ENCODE measurements at places on chromosomes 4 and X.
A peak's percentile ranks its signal among the peaks of the same experiment; 100 is the strongest.

DNA sequence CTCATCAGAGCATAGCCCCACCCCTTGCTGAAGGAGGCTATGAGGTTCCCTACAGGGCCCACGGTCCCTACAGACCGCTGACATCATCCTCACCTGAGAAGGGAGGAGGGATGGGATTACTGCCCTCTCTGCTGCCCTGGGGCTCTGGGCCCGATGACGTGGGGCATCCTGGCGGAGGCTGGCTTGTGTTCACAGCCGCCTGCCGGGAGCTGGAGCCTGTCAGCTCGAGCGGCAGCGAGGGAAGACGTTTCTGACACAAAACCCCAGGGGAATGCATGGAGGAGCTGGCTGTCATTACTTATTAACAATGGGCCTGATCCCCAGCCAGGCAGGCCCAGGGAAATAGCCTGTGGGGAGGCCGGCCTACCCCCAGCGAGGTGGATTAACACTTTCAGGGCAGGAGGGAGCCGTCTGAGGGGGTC, 106.6 kb upstream of the ATP6AP2 start:
- DNase-seq = peak; percentile 62

GRCh38 chr4:140426610-140427105, 790 bp downstream of the CLGN start:
- DNase-seq = peak; percentile 24

GRCh38 chr4:85151786-85152185, 185.3 kb upstream of the WDFY3 start:
- DNase-seq = no peak

- peak; percentile 83 for DNase-seq
These were observed 24.8 kb downstream of the NELFA start for GRCh38 chr4:1983846-1984405.

DNA sequence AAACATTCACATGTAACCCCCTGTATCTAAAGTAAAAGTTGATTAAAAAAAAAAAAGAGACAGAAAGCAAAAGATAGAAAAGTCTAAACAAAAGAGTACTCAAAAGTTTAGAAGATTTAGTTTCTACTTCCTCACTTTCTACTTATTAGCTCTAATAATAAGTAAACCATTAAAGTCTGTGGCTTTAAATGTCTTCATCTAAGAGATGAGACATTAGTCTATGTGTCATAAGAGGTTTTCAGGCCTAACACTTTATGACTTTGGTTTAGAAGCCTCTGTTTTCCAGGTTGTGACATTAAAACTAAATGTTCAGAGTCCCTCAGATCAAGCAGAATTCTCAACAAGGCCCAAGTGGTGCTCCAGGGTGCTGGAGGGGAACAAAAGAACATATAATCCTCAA, 42.2 kb upstream of the GUCY1A1 start:
- no peak for DNase-seq

DNA sequence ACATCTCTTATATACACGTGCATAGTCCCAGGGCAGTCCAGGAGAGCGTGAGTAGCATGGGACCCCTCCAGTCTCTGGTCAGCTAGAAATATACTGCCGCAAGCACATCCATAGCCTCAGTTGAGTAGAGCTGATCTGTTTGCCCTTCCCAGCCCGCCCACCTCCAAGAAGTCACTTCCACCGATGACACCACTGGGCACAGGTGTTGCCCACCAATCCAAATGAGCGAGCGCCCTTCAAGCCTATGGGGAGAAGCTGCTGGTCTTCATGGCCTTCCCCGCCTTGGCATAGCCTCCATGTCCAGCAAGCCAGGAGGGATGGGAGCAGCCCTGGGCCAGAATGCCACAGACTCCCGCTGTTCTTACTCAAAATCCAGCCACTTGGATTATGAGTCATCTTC, 10.2 kb downstream of the DUSP9 start:
- DNase-seq = no peak

DNA sequence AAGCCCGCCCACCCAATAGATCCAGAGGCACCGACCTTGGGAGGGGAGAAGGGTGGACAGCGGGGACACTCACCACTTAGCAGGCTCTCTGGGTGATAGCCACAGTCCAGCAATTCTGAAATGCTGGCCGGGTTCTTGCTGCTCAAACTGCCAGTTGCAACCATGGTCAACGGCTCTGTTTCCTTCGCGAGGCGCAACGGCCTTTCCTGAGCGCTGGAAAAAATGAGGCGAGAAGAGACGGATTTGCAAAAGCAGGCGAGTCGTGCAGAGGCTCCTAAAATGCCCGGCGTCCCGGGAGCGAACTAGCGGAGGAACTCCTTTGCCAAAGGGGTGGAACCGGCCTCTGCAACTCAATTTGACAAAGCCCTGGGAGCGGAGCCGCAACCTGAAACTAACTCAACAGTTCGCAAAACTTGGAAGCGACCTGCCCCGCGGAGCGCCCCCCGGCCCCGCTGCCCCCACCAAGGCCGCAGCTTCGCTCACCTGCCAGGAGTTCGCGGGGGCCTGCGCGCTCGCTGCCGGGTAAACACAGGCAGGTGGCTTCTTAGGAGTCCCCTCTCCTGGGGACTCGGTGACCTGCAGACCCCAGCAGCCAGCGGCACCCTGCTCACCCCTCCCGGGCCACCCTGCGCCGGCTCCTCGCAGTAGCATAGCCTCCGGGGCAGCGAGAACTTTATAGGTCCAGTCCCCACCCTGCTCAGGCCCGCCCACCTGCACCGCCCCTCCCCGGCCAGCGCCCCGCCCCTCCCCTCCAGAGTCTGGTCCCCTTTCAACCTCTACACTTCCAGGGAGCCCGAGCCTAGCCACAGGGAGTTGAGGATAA, at the start of gene DDIT4L:
TSS of gene DDIT4L (minus strand) at position 649 of the 823 bp plus-strand sequence. CDS start at position 164, 485 bp downstream.
- peak; percentile 73 for DNase-seq

DNA sequence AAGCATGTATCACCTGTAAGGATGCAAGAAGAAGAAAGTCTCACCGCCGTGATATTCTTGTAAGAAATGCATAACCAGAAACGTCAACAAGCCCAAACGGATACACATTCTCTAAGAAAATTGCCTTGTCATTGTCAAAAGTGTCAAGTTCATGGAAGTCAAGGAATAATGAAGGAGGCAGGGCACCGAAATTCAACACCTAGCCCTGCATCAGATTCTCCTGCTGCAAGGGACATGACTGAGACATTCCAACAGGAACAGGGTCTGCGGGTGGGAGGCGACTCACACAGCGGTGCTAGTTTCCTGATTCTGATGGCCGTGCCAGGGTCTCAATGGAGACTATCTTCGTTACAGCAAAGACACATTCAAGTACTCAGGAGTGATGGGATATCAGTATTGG, 26.7 kb downstream of the IRF2 start:
- DNase-seq = no peak

GRCh38 chr4:77360451-77360850, 203.4 kb downstream of the CCNG2 start:
- no peak for DNase-seq

GRCh38 chr4:56742080-56742871, 61.2 kb upstream of the HOPX start:
- DNase-seq = no peak

DNA sequence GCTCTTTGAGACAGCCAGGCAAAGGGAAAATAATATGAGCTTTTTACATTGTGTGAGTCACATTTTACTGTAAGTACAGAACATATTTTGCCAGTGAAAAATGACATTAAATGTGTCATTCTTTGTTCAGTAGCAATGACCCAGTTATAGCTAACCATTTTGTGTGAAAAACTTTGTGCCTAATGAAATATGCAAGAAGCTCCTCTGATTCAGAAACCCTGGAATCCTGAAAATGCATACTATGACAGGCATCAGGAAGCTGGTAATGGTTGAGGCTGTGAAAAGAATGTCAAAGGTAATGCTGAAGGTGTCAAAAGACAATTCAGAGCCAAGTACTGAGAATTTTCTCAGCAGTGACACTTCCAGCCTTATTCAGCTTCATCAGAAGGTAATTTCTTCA, 549.5 kb upstream of the SMIM31 start:
- DNase-seq = no peak

DNA sequence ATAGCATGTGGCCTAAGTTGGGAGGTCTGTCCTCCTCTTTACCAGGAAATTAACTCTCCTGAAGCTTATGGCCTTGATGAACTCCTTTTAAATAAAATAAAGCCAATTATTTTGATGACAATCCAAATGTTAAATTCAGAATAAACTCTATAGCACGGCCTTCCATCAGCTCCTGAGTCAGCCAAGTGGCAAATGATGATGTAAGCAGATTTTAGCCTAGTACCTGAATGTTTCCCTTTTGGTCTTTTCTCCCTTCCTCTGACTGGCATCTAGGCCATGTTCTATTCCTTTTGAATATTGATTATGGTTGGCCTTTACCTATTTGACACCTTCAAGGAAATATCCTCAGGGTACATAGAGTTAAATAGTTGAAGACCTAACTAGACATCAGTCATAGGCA, 76.2 kb downstream of the PARM1 start:
- no peak for DNase-seq

GRCh38 chrX:41029332-41029731, 55.9 kb upstream of the USP9X start:
- no peak for DNase-seq

- DNase-seq = no peak
These were observed 437.5 kb upstream of the BOD1L1 start for GRCh38 chr4:14064984-14065383.

- DNase-seq = peak; percentile 21
These were observed 114.9 kb upstream of the TEX13D start for GRCh38 chrX:124217304-124218251.

GRCh38 chr4:184641451-184641850, 7.8 kb downstream of the CASP3 start:
- no peak for DNase-seq

- no peak for DNase-seq
These were observed 384.7 kb upstream of the AGA start for GRCh38 chr4:177826973-177827372.

- DNase-seq = no peak
These were observed 1.4 kb downstream of the TEX13D start for GRCh38 chrX:124333862-124334261.

GRCh38 chr4:52822972-52823701, 39.0 kb upstream of the RASL11B start:
- DNase-seq = no peak

DNA sequence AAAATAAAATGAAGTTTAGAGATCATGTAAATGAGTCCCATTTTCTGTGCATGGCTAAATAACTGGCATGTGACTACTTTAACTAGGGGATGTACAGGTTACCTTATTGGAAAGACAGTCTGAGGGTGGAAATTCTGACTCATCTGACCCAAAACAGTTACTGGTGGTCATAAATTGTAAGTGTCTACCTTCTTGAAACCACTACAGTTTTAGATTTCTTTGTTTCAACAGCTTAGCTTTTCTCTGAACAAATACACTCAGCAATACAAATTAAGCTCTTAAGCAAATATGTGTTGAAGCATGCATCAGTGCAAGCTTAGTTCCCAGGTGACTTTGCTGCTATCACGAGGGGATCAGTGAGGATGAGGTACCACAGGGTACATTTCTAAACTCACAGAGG, 60.7 kb upstream of the PGM2 start:
- DNase-seq = no peak

DNA sequence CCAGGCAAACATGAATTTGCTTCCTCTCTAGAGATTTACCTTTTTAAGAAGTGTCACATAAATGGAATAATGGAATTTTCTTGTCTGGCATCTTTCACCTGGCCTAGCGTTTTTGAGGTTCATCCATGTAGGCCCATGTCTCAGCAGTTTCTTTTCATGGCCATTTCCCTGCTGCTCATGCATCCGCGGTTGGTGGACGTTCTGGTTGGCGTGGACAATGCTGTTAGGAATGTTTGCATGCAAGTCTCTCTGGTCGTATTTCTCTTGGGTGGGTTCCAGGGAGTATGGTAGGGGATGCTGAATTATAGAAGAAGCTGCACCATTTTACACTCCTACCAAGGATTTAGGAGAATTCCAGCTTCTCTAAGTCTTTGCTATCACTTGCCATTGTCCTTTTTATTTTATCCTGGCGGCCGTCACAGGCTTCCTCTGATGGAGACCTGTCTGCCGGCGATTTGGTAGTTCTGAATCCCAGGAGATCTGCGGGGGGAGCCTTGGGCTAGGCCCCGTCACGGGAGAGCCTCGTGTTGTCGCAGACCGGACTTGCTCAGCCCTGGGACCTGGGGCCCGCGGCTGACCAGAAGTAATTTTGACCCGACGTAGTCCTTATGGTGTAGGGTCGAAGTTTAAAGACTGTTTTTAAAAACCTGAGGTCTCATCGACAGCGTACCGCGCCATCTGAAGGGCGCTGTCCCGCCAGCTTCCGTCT, 56.9 kb upstream of the TADA2B start:
- DNase-seq = peak; percentile 71

DNA sequence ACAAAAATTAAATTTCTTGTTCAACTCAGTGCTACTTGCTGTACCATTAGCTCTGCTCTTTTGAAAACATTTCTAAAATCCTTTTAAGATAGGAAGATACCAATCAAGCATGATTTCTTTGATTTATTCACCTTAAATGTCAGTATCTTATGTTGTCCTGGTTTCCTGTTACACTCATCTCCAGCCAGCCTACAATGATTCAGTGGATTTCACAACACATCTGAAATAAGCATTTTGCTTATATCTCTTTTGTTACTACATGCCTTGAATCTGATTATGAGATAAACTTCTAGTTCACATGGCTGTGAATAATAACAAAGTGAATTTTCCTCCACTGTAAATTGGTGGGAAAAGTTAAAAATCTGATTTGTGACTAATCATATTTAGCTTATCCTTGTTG, 112.5 kb upstream of the BMP3 start:
- no peak for DNase-seq

- no peak for DNase-seq
These were observed 107.8 kb upstream of the FMR1 start for GRCh38 chrX:147803948-147804347.

GRCh38 chrX:147737690-147738089, 174.0 kb upstream of the FMR1 start:
- DNase-seq = no peak

GRCh38 chr4:122959441-122959840, 37.0 kb upstream of the NUDT6 start:
- DNase-seq = no peak

GRCh38 chrX:36019125-36019524, 99.6 kb downstream of the CFAP47 start:
- no peak for DNase-seq

DNA sequence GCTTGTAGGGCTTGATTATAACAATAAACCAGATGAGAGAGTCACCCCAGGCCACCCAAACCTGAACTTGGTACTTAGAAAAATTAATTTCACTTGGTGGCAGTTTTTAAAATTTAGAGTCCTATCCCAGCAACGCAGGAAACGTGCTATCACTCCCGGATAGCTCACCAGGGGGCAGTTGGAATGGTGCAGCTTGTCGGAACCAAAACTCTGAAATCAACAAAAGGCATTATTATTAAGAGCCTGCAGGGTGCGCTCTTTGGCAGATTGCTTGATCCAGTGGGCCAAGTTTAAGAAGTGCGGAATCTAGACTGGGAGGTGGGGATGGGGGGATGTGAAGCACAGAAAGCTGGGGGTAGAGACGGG, 2.4 kb downstream of the FRAS1 start:
- peak; percentile 67 for DNase-seq

DNA sequence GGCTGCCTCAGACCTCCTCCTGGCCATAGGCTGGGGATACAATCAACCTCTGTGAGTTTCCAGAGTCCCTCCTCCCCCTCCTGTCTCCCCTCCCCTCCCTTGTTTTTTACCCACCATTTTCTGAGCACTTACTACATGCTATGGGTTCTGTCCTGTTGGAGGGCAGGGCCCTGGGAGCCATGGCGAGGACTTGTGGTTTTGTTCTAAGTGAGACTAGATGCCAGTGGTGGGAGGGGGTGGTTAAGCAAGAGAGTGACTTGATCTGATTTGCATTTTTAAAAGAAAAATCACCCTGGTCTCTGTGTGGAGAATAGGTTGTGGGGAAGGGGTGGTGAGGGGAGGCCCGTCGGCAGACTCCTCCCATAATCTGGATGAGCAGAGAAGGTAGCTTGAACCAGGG, 39.5 kb downstream of the EFNB1 start:
- no peak for DNase-seq

All from right cardiac atrium (tissue), 5 donors.